ENCODE measurements at places on chromosomes 12 and 14.

DNA sequence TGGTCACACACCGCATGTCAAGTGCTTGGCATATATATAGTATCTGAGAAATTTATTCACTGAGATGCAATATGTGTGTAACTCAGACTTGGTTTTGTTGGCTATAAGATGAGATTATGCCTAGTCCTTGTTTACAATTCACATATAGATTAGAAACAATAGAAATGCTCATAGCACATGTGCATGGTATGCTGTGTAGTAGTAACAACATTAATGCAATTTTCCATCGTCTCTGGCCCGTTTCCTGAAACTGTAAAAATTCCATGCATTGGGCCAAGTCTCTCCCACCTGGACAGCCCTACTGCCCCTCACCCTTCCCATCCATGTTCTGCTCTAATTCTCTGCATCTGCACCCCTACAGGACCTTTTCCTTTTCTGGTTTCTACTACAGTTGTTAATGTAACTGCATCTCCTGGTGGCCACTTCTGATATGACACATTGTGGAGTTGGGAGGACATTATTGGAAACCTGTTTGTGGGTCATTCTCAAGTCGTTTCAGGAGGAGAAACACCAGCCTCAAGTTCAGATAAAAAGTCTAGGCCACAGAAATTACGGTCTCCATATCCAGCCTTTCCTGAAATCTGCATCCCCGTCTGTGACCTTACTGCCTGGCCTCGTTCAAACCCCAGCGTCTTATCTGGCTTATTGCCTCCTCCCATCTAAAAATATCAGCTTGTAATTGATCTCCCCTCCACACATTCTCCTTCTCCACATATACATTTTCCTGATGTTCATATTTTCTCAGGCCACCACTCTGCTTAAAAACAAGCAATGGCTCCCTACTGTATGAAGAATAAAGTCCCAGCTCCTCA lies 37.5 kb downstream of the EMP1 start:
- DNase-seq: peak; percentile 71

GRCh38 chr12:68031881-68032739 lies 42.9 kb downstream of the IFNG-AS1 start:
- no peak for DNase-seq

DNA sequence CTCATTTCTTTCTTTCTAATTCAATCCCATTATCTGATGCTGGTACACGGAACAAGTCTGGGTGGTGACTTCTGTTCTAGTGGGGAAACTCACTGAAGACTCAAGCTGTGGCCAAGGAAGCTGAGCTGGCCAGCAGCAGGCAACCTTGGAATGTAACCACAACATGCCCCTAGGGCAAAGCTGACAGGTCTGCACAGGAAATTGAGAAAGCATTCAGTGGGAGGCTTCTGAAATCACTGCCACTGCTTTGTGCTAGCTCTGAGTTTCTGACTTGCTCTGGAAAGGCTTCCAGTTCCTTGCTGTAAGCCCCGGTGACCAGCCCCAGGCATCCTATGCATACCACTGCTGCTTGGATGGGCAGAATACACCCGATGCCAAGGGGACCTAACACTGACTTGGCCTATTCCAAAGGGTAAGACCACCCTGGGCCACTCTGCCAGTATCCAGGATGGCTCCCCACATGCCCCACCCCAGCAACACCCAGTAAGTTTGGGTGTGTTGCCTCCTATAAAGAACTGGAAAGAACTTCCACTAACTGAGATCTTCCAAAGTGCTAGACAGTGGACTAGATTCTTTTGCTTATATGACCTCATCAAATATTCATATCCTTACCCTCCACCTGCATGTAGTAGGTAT lies 84.5 kb upstream of the CDKN3 start:
- peak; percentile 80 for DNase-seq

DNA sequence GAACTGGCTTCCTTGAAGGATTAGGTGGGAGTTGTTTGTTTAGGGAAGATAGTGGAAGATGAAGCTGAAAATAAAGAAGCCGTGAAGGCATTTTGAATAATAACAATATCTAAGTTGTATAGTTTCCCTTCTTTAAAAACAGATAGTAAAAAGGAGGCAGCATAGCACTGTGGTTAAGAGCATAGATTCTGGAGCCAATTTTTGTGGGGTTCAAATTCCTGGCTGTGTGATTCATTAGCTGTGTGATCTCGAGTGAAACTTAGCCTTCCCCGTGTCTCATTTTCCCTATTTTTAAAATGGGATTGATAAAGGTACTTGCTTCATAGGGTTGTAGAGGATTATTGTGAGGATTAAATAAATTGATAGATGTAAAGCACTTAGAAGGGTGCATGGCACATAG lies 104.5 kb downstream of the MYRFL start:
- peak; percentile 39 for DNase-seq
